ENCODE measurements at places on chromosomes 11 and 22.

DNA sequence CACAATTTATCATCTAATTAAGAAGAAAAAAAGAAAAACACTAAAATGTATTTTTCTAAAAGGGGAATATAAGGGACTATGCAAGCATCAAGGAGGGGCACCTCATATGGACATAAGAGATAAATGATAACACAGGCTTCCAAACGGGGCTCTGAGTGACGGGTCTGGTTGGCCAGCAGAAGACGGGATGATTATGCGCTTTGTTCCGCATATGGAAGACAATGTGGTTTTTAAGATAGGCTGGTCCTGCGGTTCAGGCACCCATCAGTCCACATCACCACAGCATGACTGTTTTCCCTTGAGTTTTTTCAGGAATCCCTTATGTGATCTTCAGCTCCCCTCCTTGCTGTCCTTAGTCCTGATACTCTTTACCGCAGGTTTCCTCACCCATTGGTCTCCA is 404.6 kb downstream of the OPCML start:
- DNase-seq, result no peak

GRCh38 chr11:70332567-70332966 is 62.1 kb downstream of the PPFIA1 start:
- DNase-seq, result no peak

- DNase-seq, result no peak
Observed at GRCh38 chr11:45616802-45617549, 48.4 kb downstream of the CHST1 start.

GRCh38 chr11:123421589-123421988 is 8.5 kb upstream of the GRAMD1B start:
- no peak for DNase-seq

- DNase-seq, result no peak
Observed at GRCh38 chr11:120289426-120289825, 35.7 kb upstream of the TLCD5 start.

Measured in T-helper 1 cell (primary cell).